ENCODE measurements at places on chromosomes 7 and 10.

DNA sequence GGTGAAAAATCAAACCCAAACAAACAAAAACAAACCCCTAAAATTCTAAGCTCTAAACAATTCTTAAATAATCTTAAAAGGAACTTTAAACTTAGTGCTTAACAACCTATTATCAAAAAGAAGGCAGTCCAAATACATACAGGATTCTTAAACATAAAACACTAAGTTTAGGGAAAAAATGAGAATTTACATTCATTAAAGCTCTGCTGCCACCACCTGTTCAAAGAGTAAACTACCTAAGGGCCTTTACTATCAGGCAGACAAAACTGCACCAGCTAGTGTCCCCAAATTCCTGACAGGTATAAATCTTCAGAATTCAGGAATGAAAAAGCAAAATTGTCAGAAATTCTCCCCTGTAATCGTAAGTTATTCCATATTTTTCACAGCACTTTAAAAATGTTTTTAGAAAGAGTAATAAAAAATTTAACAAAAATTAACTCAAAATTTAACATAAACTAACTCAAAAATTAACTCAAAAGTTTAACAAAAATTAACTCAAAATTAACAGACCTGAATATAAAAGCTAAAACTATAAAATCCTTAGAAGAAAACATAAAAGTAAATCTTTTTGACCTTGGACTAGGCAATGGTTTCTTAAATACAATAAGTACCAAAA, 55.1 kb downstream of the PDZD8 start:
- peak; percentile 24 for DNase-seq

- DNase-seq = no peak
These were observed 161.5 kb downstream of the FGFR2 start for GRCh38 chr10:121436630-121437341.

- no peak for DNase-seq
These were observed 21.6 kb upstream of the PDCD4 start for GRCh38 chr10:110850099-110850498.

GRCh38 chr7:71905821-71906220, 506.3 kb downstream of the CALN1 start:
- DNase-seq = no peak

DNA sequence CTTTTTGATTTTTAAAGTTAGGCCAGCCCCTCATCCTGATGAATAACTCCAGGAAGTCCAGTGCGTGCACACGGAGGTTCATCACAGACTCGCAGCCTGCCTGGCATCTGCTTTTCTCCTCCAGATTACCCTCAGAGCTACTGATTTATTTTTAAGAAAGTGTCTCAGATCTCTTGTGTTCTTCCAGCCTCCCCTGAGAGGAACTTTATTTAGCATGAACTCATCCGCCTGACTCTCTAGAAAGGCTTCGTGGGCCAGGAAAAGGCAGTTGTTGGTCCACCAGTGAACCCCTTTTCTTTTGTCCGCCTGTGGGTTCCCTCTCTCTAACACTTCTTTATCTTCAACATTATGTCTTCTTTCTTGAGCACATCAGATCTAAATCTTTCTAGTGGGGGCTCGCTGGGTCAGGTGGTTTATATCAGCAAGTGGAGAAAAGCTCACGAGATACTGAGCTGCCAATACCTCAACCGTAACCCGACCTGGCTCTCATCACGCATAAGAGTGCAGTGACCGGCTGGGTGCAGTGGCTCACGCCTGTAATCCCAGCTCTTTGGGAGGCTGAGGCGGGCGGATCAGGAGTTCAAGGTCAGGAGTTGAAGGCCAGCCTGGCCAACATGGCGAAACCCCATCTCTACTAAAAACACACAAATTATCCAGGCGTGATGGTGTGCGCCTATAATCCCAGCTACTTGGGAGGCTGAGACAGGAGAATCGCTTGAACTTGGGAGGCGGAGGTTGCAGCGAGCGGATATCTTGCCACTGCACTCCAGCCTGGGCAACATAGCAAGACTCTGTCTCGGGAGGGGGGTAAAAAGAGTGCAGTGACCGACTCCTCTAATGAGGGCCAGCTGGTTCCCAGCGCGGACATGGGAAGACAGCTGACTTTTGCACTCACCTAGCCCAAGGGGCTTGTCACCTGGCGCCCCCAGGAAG, 162.3 kb downstream of the CCDC3 start:
- no peak for DNase-seq

DNA sequence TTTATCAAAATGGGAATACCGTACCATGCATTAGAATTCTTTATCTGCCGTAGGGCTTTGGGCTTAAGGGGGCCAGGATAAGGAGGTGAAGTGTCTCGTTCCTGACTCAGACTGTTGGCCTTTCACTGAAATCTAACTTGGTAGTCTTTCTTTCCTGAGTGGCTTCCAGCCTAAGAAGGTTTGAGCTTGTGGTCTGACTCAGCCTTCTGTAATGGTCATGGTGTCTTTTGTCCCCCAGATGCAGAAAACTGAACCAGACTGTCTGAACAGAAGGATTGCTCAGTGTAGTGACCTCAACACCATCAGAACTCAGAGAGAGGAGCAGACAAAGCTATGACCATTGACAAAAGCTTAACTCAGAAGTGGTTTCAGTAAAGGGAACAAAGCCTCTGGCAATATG, 39.5 kb downstream of the WNT2 start:
- peak; percentile 91 for DNase-seq

DNA sequence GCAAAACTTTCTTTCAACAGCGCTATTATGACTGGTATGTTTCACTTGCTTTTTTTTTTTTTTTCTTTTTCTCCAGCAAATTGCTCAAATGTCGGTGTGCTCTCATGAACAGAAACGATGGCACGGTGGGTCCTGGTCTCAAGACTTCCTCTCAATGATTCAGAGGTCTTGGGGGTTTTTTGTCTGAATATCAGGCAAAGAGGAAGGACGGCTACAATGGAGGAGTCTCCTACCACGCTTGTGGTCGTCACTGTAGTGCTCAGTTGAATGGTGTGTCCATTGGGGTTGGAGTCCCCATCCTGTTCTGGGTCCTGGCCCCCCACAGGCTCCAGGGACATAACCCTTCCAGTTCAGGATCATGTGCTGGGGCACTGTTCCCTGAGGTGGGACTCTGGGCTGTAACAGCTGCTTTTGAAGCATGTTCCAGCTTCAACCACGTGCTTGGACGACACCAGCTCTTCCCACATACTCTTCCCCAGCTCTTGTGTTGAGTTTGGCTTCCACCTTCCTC, 266.7 kb upstream of the KLF6 start:
- no peak for DNase-seq

DNA sequence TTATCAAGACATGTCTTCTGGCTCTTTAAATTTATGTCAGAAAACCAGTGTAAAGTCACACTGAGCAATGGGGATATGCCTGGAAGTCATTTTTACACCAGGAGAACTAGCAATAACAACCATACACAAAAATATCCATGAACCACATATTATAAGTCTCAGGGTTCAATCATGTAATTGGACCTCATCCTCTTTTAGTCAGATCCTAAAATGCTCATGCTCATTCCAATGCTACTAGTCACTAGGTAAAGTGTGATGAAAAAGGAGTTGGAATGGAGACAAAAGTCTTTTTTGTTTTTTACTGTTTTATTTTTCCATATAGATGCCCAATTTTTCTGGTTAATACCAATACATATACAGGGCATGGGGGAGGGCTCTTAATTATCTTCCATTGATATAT, 306.1 kb downstream of the DGKB start:
- DNase-seq = peak; percentile 9

GRCh38 chr10:76453997-76454396, 1022.6 kb downstream of the LRMDA start:
- DNase-seq = peak; percentile 39

DNA sequence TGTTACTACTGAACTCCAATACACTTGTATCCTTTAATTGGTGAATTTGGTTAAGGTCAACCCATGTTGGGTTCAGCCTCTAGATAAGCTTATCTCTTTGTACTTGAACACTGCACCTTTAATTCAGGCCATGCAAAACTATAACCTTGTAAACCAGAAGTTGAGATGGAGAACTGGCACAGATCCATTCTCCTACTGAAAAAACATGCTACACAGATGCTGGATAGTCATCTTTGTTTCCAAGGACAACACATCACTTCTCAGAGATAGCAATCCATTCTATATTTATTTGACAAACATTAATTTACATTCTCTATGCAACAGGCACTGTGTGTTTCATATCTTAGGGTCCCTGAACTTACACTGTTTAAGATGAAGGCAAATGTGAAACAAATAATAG, 2.9 kb upstream of the CDK14 start:
- DNase-seq = peak; percentile 26

DNA sequence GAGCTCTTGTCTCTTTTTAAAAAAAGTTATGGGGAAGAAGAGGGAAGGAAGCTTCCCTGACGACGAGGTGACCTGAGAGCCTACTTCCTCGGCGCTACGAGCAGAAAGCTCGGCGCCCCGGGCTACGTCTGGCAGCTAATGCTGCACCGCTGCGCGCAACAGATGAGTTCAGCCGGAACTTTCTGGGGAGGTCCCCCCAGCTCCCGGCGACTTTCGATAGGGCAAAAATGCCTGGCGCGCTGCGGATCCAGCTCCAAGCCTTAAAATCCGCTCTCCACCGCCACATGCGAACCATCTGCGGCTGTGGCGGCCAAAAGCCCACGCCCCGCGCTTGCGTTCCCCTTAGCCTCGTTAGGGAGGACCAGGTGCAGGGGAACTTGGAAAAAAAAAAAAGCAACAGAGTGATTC, 621 bp downstream of the P4HA1 start:
- peak; percentile 81 for DNase-seq

- no peak for DNase-seq
These were observed 12.1 kb downstream of the TAS2R40 start for GRCh38 chr7:143233816-143234532.

DNA sequence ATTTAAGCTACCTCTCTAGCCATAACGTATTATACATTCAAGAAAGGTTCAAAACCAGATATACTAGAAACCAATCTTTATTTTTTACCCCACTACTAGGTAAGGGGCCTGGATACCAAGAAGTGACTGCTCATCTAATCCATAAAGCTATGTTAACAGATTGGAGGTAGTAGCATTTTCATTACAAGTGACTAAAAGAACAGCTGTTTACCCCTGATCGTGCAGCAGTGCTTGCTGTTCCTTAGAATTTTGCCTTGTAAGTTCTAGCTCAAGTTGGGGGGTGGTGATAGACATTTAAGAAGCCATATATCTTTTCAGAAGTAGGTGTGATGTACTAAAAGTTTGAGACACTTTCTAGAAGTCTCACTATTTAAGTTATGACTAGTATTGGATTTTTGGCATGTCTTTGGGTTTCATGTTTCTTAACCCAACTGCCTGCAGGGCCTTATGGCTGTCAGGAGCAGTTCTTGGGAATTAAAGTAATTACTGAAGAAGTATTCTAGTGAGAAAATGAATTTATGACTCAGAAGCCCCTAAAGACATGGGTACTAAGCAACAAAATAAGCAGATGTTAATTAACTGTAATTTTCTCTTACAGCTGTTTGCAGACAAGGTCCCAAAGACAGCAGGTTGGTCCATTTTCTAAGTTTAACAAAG, 2.3 kb downstream of the PPIA start:
- no peak for DNase-seq

GRCh38 chr7:117548035-117548434, 68.2 kb downstream of the CFTR start:
- DNase-seq = no peak

GRCh38 chr10:26157734-26158133, 58.8 kb upstream of the GAD2 start:
- no peak for DNase-seq

GRCh38 chr7:77727936-77728701, 31.9 kb downstream of the RSBN1L start:
- peak; percentile 60 for DNase-seq

DNA sequence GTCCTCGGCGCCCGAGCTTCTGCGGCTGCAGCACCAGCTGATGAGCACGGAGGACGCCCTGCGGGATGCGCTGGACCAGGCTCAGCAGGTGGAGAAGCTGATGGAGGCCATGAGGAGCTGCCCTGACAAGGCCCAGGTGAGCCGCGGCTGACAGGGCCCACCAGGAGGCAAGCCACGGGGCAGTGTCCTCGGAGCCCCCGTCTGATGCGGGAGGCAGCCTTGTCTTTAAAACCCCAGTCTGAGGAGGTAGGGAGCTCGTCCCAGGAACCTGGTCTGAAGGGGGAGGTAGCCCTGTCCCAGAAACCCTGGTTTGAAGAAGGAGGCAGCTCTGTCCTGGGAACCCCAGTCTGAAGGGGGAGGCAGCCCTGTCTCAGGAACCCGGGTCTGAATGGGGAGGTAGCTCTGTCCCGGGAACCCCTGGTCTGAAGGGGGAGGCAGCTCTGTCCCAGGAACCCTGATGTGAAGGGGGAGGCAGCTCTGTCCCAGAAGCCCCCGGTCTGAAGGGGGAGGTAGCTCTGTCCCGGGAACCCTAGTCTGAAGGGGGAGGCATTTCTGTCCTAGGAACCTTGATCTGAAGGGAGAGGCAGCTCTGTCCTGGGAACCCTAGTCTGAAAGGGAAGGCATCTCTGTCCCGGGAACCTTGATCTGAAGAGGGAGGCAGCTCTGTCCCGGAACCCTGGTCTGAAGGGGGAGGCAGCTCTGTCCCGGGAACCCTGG, 53.1 kb upstream of the GTF2IRD1 start:
- DNase-seq = no peak

- peak; percentile 93 for DNase-seq
These were observed 150.3 kb downstream of the POLR1F start for GRCh38 chr7:19558527-19558926.

DNA sequence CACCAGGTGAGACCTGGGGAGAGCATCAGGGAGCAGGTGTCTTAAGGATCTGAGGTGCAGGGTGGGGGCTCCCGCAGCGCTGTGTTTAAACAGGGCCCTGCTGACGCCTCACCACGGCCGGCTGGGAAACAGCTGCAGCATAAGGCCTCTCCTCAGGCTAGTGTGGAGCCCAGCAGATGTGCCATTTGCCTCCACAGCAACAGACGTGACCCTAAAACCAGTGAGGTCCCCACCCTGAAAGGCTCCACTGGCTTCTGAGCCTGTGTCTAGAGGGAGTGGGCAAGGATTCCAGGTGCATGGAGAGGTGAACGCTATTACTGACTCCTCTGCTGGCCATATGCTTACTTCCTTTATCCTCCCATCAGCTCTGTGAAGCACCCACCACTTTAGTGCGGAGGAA, 47.8 kb downstream of the SYPL1 start:
- no peak for DNase-seq

DNA sequence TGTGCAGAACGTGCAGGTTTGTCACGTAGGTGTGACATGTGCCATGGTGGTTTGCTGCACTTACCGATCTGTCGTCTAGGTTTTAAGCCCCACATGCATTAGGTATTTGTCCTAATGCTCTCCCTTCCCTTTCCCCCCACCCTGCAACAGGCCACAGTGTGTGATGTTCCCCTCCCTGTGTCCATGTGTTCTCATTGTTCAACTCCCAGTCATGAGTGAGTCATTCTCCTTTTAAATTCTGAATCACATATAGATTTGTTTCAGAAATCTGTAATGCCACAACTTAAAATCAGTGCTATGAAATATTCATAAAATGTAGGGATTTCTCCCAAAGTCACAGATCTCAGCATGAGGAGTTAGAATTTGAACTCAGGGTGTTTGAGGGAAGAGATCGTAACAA, 552.5 kb upstream of the MBL2 start:
- peak; percentile 5 for DNase-seq

DNA sequence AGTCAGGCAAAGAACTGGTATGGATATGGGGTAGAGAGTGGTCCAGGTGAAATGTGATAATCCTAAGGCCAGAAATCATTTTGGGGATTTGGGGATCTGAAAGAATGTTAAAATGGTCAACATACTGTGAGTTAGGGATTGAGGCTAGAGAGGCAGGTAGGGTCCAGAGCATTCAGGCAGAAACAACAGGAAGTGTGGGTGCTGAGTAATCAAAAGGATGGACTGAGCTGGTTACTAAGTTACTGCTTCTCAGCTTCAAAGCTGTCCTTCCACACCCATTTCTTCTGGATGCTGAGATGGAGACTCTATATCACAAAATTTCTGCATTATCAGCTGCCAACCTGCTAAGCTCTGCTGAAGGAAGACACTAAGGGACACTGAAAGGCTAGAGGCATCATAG, 30.6 kb upstream of the PRKCQ start:
- DNase-seq = no peak
